ENCODE measurements at places on chromosomes 5 and 9.

- DNase-seq, result no peak
Observed at GRCh38 chr9:79353856-79354520, 217.8 kb upstream of the TLE4 start.

DNA sequence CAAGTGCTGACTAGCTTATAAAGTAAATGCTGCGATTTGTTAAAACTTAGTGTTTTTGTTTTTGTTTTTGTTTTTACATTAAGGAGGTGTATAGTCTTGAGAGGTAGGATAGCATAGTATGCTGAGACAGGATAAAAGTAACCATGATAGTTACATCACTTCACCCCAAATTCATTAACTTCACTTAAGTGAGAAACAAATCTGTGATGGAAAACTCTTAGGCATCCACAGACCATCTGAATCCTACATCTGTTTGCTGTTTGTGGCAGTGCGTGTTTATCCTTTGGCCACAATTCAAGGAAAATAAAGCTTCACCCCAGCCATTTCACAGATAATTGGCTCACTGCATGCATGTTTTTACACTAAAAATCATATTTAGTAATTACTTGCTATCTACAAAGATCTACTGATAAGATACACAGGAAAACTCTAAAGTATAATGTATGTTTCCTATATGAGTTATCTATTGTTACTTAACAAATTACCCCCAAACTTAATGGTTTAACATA, 82.0 kb downstream of the ZNF622 start:
- DNase-seq, result no peak

DNA sequence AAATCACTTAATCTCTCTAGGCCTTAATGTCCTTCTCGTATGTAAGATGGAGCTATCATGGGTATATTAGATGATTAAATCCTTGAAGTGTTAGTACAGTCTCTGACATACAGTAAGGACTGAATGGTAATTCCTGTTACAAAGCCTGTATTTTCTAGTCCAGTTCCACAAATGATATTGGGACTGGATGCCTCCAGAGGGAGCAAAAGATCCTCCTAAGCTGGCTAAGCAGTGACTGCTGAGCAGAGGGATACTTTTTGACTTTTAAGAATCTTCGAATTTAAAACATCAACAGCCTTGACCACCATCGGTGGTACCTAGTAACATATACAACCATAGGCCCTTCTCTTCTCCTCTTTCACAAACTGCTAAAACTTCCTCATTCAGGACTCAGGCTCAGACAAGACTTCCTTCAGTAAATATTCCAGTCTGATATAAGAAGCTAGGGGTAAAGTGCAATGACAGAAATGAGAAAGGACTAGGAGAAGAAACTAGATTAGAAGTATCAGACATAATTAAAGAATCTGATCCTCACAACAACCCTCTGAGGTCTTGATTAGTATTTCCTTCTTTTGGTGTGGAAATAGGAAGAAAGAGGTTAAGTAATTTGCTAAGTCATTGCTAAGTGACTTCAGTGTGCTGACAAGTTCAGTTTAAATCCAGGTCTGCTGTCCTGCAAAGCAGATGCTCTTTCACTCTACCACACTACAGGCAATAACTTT, 13.9 kb downstream of the PTAR1 start:
- DNase-seq, result no peak

GRCh38 chr9:121663591-121663990, 12.2 kb downstream of the DAB2IP start:
- DNase-seq, result no peak

DNA sequence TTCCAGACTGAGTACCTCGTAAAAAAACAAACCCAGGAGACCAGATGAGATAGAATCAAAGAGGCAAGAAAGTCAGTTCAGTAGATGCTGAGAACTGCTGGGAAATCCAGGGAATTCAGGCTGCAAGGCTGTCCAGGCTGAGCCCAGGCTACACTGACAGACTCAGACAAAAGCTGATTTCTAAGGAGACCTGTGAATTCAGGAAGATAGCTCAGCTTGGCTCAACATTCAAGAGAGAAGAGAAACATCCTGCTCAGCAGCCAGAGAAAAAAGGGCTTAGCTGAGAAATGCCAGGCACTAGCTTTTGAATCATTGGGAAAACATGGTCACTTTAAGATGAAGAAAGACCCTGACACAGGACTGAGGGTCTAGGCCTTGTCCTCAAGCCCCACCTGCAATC, 118.2 kb upstream of the SLC44A1 start:
- no peak for DNase-seq

GRCh38 chr9:135662758-135663450, at the start of gene LCN9:
TSS of gene LCN9 (plus strand) at chr9:135663309. CDS start at chr9:135663322, 13 bp downstream.
- no peak for DNase-seq

- no peak for DNase-seq
Observed at GRCh38 chr9:129436751-129437625, 183.9 kb downstream of the C9orf50 start.

DNA sequence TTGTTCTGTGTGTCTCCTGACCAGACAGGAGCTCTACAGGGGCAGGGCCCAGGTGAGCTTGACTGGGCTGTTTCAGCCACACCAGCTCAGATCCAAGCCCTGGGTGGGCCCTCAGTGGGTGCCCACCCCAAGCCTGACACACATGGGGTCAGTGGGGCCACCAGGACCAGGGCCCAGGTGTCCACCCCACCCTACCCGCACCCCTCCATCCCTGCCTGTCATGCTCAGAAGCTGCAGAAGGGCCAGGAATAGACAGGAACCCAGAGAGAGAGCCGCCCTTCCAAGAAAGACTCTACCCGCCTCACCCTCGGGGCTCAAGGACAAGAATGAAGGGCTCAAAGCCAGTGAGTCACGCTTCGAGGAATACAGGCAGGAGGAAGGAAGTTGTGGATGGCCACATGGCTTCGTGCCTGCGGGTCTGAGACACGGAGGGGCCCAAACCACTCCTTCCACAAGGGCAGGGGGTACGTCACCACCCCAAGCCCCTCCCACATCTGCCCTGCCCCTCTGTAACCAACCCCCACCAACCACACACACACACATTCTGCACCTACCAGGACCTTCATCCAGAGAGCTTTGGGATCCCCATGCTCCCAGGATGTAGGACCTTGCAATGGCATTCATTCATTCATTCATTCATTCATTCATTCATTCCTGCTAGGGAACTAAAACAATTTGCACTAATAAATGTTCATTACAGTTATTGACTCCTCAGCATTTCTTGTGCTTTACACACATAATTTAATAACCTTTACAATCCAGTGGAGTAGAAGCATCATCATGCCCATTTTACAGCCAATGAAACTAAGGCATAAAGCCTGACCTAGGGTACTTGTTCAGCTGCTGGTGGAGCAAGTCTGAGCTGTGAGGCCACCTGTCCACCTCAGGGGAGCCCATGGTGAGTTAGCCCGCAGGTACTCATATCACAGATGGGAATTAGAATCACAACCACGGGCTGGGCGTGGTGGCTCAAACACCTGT, 55.9 kb upstream of the STXBP1 start:
- DNase-seq, result peak; percentile 76

DNA sequence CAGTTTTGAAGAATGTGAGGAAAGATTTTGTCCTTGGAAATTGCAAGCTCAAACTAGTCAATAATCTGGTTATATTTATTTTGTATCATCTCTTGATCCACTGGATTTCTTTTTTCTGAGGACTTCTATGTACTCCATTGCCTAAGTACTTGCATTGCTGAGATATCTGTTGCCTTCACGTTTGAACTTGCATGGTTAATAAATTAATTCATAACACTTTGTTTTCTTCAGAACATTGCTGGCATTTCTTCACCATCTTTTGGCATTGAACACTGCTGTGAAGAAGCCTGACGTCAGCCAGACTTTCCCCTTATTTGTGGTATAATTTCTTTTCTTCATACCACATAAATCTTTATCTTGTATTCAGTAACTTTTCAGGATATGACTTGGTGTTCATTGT, 246.0 kb upstream of the KIF2A start:
- no peak for DNase-seq

DNA sequence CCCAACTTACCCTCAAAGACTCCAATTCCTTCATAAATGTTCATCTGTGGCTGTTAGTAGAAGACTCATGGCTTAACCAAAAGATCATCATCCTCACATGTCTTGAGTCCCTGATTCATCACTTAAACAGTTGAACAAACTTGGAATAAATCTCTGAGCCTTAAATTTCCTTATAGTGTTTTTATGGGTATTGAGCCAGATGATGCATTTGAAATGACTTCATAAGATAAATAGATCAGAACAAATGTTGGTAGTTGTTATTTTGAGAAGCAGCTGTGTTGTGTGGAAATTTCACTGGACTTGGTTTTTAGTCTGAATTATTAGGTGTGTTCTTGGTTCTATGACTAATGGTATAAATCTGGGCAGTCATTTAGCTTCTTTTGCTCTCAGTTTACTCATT, 236.2 kb downstream of the NNT start:
- no peak for DNase-seq

- no peak for DNase-seq
Observed at GRCh38 chr9:116157436-116158138, 4.0 kb downstream of the PAPPA start.

DNA sequence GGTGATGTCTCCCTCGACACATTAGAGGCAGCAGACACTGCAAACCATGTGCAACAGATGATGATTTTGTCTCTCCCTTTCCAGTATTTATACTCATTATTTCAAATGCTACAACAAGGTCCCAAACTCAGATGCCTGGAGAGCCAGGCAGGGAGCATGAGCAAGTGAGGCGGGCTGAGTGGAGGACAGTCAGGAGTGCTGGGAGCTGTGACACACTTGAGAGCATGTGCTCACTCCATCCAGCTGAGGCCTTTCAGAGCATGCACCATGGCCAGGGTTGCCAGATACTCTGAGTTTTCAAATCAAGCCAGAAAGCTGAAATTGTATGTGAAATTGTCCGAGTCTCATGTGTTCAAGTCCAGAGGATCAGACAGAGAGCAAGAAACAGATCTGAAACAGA, 55.8 kb upstream of the SLC2A8 start:
- no peak for DNase-seq

GRCh38 chr9:136947955-136948510, 3.0 kb downstream of the C8G start:
- no peak for DNase-seq

GRCh38 chr5:151659001-151659754, 27.5 kb downstream of the SPARC start:
- peak; percentile 55 for DNase-seq

- DNase-seq, result no peak
Observed at GRCh38 chr5:10306806-10307205, 896 bp downstream of the CMBL start.

DNA sequence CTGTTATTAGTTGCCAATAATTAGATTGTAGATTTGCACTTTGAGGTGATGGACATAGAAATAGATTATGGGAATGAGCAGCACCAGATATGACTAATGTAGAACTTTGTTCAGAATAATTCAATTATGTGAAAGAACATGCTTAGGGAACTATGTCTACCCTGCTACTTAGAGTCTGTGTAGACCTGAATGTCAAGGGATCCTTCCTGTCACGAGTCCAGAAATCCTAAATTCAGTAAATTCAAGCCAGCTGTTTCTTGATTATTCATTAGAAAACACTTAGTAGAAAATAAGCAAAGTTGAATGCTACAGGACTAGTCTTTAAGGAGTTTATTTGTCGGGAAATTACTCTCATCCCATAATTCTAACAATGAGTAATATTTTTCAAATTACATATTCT, 887.3 kb upstream of the SEMA6A start:
- no peak for DNase-seq

- DNase-seq, result no peak
Observed at GRCh38 chr5:107466233-107466769, 204.4 kb downstream of the EFNA5 start.

- no peak for DNase-seq
Observed at GRCh38 chr9:3863686-3864085, 337.9 kb upstream of the RFX3 start.

DNA sequence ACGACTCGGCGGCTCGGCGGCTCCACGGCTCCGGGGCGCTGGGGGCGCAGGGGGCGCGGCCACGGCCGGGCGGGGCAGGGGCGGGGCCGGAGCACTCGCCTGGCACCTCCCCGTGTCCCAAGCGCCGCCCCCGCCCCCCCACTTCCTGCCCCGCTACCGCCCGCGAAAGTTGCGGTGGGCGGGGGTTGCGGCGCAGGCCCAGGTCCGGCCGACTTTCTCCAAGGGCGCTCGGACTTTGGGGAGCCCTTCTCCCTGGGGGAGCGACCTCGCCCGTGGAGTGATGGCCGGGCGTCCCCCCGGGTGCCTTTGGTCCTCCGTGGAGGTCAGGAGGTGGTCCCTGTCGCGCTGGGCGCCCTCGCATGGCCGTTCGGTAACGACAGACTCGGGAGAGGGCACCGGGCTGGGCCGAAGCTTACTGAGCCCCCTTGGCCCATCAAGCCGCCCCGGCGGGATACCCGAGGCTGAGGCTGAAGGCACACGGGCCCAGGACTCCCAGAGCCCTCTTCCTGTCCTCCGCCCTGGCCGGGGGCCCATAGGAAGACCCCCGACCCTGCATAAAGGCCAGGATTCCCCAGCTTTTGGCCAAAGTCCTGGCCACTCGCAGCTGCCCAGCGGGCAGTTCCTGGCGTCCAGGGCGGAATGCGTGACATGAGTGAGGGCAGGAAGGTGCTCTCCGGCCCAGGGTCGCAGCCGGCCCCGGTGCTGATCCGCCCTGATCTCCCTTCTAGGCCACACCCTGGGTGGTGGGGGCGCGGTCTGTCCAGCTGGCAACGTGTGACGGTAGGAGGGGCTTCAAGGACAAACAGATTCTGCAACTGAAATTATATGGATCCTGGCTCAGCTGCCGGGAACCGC, 883 bp upstream of the VAV2 start:
- peak; percentile 49 for DNase-seq

DNA sequence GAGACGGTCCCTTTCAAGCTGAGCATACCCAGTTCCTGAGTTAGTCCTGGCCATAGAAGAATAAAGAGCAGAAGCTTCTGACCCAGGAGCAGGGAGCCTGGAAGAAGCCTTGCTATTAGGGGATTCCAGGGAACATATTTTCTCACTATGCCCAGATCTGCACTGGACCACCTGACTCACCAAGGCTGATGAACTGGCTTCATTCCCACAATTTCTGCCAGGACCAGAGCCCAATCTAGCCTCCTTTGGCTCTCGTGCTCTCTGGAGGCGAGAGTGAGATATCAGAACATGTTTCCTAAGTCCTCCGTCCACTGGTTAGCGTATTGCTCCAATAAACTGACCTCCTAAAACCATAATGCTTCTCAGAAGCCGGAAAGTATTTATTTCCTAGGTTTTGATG, 9.9 kb downstream of the GABBR2 start:
- no peak for DNase-seq

GRCh38 chr9:125691869-125692268, 15.1 kb downstream of the MAPKAP1 start:
- no peak for DNase-seq

DNA sequence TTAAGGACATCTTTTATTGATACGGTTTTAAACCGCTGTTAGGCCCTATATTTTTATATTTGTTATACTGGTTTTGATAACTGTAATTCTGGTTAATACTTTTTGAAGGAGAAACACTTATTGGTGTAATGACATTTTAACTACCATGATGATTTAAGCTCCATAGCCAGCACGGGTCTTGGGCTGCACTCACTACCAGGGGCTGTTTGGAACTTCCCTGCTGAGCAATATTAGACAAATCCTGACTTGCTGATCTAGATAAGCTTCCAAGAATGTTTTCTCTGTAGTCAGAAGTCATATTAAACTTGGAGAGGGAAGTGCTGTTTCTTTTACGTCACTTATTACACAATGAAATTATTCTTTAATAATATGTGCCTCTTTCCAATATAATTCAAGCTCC, 540.0 kb upstream of the GRAMD2B start:
- DNase-seq, result no peak

All from stimulated activated CD8-positive, alpha-beta memory T cell treated with anti-CD3 and anti-CD28 coated beads, Interleukin-7, amount 100 ng/mL, for 48 hours (primary cell).